LoVo (cell line): ENCODE measurements at places on chromosomes 5 and 9.

- DNase-seq = no peak
These were observed 48.2 kb downstream of the NUDT12 start for GRCh38 chr5:103514371-103514770.

- DNase-seq = no peak
These were observed 32.2 kb downstream of the BHMT start for GRCh38 chr5:79143684-79144379.

GRCh38 chr9:70049236-70049635, 5.6 kb downstream of the MAMDC2 start:
- DNase-seq = peak; percentile 4

DNA sequence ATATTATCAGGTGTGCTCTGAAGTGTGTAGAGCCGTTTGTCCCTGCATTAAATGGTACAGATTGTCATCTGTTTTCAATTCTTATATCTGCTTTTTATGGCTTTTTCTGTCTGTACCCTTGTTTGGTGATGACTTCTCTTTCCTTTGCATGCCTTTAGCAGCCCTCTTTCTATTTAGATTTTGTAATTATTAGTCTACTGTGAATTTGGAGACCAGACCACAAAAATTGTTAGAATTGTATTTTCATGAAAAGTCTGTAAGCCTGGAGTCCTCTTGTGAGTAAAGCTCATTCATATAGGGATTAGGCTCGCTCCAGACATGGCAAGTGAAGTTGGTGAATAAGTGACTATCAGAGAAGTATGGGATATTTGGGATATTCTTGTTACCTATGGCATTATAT, 41.7 kb downstream of the NFX1 start:
- no peak for DNase-seq

GRCh38 chr5:153618307-153618706, 127.8 kb downstream of the GRIA1 start:
- no peak for DNase-seq

DNA sequence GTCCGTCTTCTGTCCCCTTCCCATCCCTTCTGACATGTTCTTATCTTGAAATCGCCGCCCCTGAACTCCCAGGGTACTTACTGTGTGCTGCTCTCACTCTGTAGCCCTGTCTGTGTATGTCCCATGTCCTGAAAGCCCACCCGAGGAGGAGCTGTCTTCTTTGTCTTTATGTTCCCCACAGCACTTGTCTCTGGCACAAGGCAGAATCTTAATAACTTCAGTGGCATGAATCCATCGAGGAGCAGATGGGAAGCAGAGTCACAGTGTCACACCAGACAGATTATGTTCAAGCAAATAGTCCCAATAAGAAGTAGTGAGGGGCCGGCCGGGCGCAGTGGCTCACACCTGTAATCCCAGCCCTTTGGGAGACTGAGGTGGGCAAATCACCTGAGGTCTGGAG, 29.7 kb upstream of the LTC4S start:
- no peak for DNase-seq
